ENCODE measurements at places on chromosomes 2 and 18.

- no peak for DNase-seq
Observed at GRCh38 chr2:210577263-210578071, 21.1 kb downstream of the CPS1 start.

DNA sequence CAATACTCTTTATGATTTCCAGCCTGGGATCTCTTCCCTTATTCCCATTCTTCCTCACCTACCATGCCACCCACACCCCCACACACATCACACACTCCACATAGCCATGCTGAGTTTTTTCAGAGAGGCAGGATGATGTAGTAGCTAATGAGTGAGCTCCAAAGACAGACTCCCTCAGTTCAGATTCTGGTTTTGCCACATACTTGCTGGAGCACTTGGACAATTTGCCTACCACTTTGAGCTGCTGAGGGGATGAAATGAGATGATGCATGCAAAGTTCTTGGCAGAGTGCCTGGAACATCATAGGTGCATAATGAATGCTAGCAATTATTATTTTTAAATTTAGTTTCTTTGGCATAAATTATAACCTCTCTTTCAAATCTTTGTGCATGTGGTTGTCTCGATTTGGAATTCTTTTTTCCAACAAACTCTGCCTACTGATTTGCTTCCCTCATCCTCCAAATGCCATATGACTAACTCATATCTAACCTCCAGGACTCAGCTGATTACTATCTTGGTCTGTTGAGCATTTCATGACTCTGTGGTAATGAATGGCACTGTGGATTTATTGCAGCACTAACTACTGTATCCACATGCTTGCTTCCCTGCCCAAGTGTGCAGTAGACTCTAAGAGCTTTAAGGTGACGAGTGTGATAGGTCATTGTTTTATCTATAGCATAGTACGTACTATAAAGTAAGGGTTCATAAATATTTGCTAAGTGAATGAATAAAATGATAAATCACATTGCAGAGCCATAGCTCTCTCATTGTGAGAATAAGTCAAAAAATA, 99.1 kb downstream of the TACR1 start:
- DNase-seq: no peak

DNA sequence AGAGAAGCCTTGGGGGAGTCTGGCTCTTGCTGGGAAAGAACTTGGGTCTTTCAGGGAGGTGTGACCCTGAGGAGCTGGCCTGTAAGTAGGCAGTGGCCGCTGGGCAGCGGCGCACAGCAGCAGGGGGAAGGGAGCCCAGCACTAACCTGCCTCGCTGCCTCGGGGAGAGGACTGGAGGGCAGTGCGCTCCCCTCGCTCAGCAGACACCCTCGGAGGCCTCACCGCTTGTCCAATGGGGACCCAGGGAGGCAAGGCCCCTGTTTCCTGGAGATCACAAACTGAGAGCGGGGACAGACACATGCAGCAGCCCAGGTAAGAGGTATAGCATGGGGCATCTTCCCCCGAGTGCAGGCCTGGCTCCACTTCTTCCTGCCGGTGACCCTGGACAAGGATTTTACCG, 3.3 kb downstream of the DNMT3A start:
- no peak for DNase-seq

DNA sequence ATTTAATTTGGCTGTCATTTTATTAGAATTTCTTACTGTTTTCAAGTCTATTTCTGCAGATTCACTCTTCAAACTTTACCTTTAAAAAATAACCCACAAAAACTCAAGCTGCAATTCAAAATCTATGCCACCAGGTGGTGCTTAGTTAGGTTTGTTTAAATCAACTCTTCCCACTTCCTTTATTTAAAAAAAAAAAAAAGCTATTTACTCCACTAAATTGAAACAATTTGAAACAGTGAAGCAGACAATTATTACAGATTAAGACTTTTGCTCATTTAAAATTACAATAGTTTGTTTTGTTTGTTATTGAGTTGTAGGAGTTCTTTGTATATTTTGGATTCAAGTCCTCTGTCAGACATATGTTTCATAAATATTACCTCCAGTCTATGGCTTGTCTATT, 300.0 kb downstream of the PDE11A start:
- no peak for DNase-seq

DNA sequence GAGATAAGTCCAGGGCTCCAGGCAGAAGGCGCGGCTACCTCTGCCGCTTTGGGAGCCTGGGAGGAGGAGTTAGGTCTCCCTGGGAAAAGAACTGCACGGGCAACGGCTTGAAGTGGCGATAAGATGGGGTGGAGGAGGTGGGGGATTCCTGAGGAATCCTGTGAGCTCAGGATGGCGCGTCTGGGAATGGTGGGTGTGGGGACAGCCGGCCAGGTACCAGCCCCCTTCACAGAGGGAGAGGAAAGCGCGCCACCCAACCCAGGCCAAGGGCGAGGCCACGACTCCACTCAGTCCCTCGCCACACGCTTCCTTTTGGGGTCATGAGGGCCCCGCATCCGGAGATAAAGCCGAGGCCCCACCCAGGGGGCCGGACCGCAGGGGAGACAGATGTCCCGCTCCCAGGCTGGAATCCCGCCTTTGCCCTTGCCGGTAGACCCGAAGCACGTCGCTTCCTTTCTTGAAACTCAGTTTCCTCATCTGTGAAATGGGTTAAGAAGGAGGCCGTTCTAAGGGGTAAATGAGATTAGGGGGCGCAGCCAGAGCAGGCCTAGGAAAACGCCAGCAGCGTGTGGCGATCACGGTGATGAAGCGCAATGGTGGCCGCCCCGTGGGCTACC, 1.7 kb upstream of the CTDSP1 start:
- DNase-seq: peak; percentile 83

DNA sequence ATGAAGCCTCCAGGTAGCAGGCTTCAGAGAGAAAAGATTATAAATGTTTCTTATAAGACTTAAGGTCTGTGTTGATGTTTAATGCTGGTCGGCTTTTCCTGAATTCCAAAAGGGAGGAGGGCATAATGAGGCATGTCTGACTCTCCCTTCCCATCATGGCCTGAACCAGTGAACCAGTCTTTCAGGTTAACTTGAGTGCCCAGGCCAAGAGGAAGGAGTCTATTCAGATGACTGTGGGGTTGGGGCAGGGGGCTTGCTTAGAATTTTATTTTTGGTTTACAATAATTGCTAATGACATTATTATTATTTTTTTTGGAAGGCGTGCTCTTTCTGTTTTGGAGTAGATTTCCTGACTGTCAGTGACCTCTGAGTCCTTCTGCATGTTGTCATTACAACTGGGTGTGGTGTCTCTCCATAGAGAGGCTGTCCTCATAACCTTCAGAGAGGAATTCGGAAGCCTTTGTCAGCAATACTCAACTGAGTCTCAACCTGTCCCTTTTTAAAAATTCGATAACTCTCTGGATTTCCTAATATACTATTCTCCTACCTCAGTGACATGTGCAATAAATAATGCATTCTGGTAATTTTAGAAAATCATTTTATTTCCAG, 275.1 kb upstream of the CXCR4 start:
- no peak for DNase-seq

DNA sequence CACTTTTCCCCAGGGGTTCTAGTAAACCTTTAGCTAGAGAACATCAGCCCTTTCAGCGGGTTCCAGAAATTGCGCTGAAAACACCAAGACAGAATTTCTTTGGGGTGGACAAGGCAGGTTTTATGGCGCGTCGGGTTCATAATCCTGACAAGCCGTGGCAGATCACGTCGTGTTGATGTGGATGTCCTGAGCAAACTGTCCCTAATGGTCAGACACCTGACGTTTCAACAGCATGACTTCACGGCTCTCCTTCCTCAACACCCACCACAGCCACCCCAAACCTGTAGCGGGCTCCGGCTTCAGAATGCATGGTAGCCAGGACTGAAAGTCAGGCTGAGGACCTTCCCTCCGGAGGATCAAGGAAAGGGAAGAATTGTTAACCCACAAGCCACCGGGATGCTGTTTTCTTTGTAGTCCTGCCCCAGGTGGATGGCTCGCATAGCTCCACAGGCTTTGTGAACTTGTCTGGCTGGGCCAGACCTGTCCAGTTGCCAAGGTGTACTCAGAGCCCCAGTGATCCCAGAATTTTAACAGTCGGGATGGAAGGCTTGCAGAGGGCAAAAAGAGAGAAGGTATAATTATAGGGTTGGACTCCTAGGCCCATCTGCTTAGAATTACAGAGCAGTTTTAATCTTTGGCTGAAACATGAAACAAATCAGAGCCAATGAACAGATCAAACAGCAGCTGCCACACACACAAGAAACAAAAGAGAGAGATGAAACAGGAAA, 1.5 kb downstream of the APCDD1 start:
- DNase-seq: peak; percentile 19

GRCh38 chr18:31302991-31303390, 15.0 kb upstream of the DSG1 start:
- DNase-seq: no peak

DNA sequence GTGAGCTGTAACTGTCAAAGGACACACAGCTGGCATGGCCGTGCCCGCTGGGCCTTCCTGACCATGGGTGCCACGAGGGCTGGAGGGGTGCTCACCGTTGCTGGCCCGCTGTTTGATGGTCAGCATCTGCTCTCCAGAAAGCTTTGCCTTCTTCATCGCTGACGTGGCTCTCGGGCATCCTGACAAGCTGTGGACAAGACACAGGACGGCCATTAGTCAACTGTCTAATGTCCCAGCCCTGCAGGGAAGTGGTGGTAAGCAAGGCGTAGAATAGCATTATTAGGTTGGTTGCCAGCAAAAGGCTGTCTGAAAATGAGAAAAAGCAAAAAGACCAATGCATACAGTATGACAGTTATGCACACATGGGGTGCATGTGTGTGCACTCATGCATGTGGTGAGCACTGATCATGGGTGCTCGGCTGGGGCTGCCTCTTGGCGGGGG, 64.7 kb upstream of the PXDN start:
- DNase-seq: no peak

GRCh38 chr18:616380-616995, 19.7 kb downstream of the CLUL1 start:
- no peak for DNase-seq
